ENCODE measurements at places on chromosomes 2 and 18.

- DNase-seq, result no peak
Measured at GRCh38 chr2:197128897-197129296, 181.7 kb downstream of the ANKRD44 start.

DNA sequence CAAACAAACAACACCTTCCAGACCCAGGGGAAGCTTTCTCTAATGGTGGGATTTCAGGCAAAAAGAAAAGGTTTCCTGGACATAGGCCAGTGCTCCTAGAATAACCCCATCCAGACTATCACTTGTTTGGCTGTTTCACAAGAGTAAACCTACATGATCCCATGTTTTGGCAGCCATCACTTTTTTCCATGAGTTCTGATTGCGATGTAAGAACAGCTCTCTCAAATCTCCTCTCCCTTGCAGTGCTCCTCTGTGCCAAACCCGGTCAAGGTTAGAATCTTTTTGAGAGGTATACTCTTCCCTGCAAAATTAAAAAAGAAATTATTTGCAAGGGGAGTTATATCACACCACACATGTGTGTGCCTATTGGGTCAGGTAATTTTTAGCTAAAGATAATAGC, 11.9 kb downstream of the GRP start:
- DNase-seq, result no peak

DNA sequence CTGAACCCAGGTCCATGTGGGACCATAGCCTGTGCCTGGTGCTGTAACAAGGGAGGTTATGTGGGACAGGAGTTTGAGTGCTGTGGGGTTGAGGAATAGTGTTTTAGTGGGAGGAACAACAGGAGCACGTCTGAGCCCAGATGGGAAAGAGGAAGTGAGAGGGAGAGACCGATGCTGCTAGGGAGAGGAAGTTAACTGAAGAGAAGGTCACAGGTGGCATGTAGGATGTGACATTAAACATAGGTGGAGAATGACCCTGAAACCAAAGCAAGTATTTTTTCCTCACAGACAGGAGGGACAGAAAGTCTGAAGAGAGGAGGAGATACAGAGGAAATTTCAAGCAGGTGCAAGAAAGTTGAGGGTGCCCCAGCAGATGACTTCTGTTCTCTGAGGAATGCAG, 87.8 kb downstream of the ACOXL start:
- DNase-seq, result no peak

- no peak for DNase-seq
Measured at GRCh38 chr2:20150110-20150706, 74.7 kb downstream of the SDC1 start.

DNA sequence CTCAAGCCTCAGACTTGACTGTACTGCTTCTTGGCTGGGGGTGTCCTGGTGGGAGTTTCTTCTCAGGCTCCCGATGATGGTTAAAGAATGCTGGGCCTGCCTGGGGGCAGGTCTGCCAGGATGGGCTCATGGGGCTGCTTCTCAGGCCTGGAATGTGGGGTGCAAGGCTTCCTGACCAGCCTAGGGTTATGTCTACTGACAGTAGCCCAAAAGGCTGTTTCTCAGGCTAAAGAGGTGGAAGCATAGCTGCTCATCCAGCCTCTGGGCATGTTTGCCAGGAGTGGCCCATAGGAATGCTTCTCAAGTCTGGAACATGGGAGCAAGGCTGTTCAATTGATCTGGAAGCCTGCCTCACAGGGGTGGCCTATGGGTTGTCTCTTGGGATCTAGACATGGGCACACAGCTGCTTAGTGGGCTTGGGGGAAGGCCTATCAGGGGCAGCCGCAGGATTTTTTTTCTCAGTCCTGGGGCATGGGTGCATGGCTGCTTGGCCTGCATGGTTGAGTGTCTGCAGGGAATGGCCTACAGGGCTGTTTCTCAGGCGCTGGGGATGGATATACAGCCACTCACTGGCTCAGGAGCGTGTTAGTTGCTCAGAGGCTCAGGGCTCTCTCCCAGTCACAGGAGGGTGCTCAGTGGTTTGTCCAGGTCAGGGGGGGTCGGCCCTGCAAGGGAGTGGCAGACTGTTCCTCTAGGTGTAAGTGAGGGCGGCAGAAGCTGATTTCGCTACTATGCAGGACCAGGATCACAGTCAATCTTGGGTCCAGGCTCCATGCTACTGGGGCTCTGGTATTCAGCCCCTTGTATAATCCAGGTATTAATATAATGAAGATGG, 617.3 kb upstream of the REG3G start:
- no peak for DNase-seq

GRCh38 chr2:85215081-85215447, 81.9 kb downstream of the TCF7L1 start:
- no peak for DNase-seq

DNA sequence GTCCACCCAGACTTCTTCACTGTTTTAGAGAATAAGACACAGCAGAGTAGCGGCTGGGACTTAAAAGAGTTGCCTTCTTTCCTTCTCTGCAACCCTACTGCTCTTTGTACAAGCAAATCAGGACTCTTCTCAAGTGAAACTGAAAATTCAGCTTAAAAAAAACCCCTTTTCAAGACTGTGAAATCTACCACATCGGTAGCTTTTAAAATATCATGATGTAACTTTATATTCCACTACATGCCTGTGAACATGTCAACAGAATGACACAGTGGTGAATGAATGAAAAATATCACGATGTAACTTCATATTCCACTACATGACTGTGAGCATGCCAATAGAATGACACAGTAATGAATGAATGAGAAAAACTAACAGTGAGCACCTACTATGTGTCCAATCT, 53.4 kb downstream of the TCF4 start:
- DNase-seq, result no peak

DNA sequence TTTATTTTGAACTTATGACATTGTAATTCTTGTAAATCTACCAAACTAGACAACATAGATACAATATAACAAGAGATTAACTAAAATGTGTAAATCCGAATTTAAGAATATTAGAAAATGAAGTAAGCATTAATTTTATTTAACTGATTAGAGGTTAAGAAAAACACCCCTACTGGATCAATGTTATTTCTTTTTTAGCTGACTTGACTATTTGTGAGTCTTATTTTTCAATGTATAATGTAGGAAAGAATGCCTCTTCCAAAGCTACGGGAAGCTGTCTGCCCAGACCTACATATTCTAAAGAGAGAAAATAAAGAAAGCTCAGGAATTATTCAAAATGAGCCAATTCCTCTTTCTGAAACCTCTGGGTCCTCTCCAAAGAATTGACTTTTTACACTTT, 490.8 kb upstream of the CDH7 start:
- no peak for DNase-seq

- DNase-seq, result no peak
Measured at GRCh38 chr2:235836491-235836911, 331.7 kb downstream of the GBX2 start.

DNA sequence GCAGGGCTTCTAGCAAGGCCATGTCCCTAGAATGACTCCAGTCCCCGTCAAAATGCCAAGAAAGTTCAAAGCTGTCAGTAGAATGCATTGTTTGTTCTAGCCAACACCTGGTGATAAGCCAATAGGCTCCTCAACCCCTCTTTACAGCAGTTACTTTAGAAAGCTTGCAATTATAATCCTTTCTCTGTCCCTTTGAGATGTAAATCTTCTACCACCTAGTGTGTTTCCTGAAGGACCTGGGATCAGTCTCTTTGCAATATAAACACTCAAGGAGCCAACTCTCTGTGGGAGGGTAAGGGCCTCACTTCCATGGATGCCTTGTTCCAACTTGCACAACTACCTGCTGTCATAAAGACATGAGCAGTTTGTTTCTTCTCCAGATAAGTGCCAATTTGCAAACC, 301.8 kb downstream of the NBAS start:
- no peak for DNase-seq

DNA sequence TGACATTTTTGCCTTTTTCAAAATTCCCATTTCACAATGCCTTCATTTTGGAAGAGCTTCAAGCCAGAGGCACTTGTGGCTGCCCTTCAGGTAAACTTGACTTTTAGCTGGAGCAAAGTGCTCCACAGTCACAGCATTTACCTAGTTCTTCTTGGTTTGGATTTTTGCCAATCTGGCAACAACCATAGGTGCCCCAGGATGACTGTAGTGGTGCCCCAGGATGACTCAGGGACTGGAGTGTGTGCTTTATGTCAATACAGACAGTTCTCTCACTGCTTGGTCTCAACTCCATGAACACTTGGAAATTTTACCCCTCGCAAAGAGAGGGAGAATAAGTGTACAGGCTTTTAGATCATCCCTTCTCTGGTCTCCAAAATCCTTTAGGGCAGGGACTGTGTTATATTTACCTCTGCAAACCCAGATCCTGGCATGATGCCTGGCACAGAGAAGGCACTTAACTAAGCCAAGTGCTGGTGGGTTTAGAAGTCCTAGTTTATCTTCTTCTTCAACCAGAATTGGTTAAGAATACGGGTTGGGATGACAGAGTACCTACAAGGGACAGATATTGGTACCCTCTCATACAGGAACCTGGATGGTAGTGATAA, 15.3 kb upstream of the PTPN4 start:
- DNase-seq, result no peak

GRCh38 chr2:21655136-21655535, 531.4 kb downstream of the TDRD15 start:
- DNase-seq, result no peak

DNA sequence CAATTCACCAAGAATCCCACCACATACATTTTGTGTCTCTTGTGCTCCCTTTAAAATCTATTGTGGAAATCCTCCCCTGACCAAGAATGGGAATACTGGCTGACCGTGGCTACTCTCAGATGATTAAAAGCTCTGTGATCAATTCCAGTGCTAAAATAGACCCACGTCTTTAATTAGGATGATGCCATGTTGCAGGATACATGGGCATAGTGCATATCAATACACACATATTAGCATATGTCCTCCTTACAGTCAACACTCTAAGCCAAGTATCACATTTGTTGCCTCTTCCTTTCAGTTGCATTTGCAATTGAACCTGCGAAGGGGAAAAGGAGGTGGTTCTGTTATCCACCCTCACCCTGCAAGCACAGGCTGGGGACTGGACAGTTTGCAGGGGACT, 41.8 kb downstream of the SPP2 start:
- DNase-seq, result no peak

DNA sequence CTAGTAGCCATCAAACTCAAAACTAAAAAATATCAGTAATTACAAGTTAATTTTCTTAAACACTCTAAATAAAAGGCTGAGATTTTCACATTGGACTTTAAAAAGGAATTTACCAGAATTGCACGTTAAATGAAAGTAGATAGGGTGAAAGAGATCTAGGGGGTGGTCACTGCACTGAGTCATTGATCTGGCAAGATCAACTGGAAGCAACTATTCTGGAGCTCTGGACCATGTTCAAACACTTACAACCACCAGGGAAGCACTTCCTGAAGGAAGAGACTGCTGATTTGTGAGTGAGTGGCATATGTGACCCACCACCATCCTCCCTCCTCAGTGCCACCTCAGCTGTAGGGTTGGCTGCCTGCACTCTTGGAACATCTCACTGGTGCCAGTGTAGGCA, 111.8 kb downstream of the UGGT1 start:
- DNase-seq, result no peak

- no peak for DNase-seq
Measured at GRCh38 chr18:51480407-51481261, 283.2 kb upstream of the MEX3C start.

DNA sequence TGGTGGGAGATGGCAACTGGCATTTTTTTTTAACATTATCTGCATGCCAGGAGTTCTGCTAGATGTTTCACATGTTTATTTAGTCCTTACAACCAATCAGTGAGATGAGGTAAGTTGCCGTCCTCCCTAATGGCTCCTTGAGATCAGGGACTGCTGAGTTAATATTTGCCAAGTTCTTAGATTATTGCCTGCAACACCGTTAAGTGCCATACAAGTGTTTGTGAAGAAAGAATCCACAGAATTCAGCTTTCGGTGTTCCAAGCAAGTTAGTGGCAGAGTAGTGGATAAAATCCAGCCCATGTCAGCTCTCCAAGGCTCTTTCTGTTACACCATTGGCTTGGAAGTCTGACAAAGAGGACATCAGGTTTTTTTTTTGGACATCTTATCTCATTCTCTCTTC, 95.9 kb downstream of the C1QL2 start:
- DNase-seq, result no peak
